ENCODE measurements at places on chromosomes 6 and 20.

DNA sequence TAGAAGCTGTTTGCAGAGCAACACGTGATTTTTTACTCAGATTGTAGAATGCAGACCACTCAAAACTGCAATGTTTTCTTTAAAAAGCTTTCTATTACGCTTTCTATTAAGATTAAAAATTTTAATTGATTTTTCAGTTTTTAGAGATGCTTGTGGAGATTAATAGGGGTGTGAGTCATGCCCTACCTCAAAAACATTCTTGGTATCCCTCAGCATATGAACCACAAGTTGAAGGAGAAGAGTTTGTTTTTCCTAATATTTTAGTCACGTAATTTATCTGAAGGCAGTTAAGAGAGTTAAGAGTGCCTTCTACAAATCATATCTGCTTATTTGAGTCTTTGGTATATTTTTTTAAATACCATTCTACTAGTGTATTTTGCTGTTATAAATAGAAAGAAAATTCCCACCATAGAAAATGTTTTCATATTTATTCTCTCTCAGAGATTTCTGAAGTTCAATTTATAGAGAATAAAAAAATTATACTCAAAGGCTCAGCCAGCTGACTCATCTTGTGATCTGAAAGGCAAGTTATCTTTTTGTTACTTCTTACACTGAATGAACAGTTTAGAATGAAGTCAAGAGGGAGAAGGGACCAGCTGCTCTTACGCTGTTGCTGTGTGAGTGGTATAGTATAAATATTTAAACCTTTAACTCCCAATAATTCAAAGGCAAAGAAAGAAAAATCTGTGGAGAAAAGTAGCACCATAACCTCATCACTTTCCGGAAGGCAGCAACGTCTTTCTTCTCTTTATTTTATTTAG lies 7.6 kb downstream of the RIPOR2 start:
- no peak for DNase-seq

DNA sequence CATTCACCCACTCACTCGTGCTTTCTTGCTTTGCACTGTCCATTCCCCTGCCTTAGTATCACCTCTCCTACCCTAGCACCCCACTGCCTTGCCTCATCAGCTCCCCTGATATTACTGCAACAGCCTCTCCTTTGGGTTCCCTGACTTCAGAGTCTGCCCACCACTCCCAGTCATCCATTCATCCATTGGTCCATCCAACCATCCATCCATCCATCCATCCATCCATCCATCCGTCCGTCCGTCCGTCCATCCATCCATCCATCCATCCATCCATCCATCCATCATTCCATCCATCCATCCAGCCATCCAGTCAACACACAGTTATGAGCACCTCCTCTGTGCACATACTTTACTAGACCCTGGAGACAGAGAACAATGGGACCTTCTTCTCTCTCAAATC lies 22.9 kb upstream of the FAM83D start:
- DNase-seq = no peak

DNA sequence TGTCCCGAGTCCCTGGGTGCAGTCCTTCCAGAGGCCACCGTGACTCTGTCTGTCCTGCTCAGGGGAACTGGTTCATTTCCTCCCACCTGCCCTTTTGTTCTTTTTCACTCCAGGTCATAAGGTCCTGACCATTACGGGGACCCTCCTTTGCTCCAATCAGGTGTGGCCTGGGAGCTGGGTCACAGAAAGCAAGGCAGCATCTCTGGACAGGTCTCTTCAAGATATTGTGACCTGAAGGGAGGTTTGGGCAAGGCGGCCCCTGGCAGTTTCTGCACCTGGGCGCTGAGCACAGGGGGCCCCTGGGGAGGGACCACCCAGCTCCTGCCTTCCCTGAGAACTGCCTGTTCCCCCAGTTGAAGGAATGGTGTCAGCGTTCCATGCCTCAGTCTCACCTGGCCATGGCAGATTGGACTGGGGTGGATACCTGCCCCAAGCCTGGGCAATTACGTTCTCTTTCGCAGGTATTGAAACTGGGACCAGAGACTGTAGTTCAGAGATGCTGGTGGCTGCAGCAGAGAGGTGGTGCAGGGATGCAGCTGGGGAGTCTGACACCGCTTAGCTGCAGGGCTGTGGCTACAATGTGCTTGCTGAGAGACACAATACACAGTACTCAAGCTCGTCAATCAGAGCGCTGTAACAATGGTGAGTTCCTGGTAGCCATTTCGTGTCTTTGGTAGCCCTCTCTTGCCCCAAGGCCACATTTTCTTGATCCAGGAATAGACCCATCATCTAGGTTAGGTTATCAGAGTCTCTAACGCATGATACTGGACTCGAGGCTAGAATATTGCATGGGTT lies 15.6 kb upstream of the NELFCD start:
- DNase-seq = no peak

- no peak for DNase-seq
These were observed 48.3 kb upstream of the SLC22A23 start for GRCh38 chr6:3504938-3505805.

DNA sequence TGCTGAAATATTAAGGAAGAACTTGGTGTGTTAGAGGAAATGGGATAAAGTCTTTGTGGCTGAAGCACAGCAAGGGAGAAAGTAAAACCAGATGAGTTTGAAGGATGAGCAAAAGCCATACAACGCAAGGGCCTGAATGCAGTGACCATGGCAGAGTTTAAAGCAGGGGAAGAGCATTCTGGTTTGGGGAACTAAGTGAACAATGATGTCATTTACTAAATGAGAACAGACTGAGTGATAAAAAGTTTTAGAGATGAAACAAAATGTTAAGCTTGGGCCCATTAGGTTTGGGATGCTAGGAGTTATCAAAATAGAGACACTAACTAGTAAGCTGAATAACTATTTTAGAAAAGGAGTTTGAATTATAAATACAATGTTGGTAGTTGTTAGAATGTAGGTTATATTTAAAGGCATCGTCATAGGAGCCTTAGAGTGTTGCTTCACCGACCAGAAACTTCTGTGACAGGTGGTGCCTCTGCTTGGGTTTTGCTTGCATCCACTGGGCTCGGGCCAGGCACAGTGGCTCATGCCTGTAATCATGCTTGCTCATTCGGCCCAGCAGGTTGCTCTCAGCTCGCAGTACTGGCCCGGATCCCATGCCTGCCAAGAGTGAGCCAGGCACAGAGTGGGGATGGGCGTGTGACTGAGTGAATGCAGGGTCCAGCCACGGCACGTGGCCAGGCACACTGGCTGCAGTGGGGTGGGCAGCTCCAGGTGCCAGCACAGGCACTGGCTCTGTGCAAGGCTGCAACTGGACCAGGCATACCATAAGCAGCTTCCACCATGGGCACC lies 37.4 kb upstream of the OPRM1 start:
- no peak for DNase-seq

- no peak for DNase-seq
These were observed 128.0 kb downstream of the RFPL4B start for GRCh38 chr6:112475083-112475482.

Data from activated T-helper 9 cell treated with anti-CD3 and anti-CD28 coated beads, Interleukin-2, amount 50 U/mL, for 16 hours (primary cell).